ENCODE measurements at places on chromosomes 3 and 15.

GRCh38 chr3:185070491-185071286, 82.2 kb downstream of the C3orf70 start:
- DNase-seq, result peak; percentile 27

GRCh38 chr15:97140216-97140615, 809.7 kb downstream of the NR2F2 start:
- DNase-seq, result no peak

DNA sequence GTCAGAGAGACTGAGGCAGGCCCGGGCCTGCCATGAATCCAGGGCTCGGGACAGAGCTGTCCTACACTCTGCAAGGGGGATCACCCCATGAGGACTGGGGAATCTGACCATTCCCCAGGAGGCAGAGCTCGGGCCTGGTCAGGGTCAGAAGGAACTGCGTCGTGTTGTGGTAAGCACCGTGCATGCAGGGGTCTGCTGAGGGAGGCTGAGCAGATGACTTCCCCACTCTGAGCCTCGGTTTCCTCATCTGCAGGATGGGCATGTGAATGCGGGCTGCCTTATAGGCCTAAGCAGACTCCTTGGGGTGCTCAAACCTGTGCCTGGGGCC, 61.6 kb upstream of the IQSEC1 start:
- no peak for DNase-seq

GRCh38 chr3:178767581-178767980, 231.3 kb downstream of the KCNMB2 start:
- no peak for DNase-seq

DNA sequence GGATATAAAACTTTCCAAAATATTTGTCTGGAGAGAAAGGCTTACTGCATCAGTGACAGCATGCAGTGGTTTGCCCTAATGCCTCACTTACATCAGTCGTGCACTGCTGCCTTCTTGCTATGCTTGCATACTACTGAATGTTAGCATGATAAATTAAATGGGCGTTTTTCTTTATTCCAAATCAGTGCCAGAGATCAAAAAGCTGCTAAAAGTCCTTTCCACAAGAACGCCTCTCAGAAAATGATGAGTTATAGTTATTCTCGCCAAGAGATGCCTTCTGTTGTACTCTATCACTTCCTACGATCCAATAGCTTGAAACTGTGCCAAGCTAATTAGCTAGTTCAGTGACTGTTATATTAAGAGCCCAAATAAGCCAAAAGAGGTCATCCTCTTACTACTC, 345.8 kb upstream of the ROBO2 start:
- DNase-seq, result no peak

All from SW480 (cell line).